ENCODE measurements at places on chromosomes 1 and 21.

DNA sequence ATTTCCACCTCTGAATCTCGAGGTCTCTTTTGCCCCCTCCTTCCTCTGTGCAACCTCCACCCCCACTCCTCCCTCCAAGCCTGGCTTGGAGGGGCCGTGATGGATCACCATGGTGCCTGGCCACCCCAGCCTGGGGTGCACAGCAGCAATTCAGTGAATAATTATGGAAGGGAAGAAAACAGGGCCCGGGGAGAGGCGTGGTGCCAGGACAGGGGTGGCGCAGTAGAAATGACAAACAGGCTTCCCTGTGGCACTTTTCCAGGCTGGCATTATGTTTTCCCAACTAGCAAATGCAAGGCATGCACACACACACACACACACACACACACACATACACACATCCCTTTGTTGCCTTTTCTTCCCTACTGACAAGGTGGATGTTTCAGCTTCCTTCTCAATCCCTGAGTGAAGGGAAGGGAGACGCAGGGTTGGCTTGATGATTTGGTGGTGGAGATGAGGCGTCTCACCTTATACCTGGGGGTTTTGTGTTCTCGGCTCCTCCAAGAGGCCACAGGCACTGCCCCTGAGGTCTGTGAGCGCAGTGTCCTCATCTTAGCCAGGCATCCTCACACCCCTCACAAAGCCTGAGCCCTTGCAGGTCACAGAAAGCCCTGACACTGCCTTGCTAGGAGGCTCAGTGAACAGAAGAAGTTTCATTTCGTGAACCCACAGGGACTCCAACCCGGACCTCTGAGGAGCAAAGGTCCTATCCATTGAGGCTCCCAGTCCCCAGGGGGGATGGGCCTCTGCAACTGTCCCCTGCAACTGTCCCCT, 215.8 kb downstream of the MATN1 start:
- no peak for DNase-seq

DNA sequence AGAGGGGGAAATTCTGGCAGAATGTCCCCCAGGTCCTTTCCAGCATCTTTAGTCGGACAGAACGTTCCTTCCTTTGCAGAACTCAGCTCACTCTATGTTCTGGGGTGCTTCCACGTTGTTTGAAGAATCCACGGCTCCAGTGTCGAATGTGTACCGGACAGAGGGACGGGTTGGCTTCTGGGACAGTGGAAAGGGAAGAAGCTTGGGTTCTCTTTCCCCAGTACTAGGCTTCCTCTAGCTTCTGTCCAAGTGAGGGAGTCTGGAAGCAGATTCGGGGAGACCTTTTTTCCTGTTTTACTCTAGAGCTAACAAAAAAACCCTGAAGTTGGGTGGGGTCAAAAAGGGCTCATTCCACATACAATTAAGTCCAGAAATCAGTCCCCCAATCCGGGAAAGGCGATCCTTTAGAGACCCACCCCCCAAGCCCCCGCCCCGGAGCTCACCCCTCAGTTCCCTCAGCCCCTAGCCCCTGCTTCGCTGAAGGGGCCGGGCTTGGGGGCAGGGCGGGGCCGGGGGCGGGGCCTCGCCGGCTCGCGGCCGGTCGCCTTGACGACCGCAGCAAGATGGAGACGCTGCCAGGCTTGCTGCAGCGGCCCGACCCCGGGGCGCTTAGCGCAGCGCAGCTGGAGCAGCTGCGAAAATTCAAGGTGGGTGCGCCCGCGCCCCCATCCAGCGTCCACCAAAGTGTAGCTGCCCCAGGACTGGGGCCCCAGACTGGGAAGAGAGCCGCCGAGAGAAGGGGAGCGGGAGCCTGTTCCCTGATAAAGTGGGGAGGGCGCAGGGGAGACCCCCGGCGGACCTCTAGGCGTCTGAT, at the start of gene RIIAD1:
Gene RIIAD1 (plus strand): TSS at position 549 of the 814 bp plus-strand sequence. CDS start 15 bp downstream, at position 564.
- DNase-seq, result peak; percentile 35

DNA sequence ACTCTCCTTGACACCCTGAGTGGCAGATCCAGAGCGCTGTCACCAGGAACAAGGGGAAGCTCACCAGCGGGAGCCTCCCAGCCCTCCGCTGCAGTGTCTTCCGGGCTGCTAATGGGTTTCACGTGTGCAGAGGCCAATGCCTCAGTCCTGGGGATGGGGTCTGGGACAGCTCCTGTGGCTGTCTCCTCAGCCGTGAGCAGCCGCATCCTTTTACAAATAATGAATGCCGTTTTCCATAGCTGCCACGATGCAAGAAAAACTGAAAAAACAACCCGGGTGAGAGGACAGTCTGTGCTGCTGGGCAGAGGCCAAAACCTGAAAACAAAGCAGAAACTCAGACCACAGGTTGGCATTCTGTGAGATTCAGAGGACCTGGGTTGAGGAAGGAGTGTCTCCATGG, 212.2 kb upstream of the RAB4A start:
- no peak for DNase-seq

GRCh38 chr1:33740040-33740744, 123.7 kb upstream of the HMGB4 start:
- no peak for DNase-seq

DNA sequence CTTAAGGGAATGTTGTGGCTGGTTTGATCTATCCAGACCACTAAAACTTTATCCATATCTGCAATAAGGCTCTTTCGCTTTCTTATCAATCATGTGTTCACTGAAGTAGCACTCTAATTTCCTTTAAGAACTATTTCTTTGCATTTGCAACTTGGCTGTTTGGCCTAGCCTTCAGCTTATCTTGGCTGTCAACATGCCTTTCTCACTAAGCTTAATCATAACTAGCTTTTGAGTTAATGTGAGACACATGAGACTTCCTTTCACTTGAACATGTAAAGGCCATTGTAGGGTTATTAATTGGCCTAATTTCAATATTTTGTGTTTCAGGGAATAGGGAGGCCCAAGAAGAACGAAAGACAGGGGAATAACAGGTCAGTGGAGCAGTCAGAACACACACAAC, 124.7 kb downstream of the TNFSF18 start:
- no peak for DNase-seq

DNA sequence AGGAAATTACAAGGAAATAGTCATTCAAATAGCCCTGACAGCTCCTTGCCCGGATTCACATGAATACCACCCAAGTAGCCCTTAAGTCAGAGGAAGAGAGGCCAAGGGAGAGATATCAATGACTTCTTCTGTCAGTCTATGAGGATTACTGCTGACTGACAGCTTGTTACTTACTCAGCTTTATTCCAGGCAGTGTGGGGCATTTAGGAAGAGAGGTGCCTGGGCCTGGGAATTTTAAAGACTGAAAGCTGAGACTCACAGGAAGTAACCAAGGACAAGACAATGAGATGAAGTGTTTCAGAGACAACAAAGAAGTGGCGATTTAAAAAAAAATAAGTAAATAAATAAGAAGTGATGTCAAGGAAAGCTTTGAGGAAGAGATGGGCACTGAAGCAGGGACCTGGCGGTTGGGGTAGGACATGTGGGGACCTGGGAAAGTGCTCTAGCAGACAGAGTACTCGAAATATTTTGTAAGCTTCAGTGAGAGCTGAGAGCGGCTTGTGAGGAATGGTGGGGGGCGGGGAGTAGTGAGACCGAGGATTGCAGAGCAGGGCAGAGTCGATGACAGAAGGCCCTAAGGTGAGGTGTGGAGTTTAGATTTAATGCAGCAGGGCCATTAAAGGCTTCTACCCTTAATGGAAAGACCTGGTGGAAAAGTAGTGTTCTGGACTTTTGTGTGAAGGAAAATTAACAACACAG, 58.9 kb downstream of the ST3GAL3 start:
- DNase-seq, result no peak

- DNase-seq, result no peak
These were observed 18.0 kb upstream of the MNDA start for GRCh38 chr1:158813164-158813563.

DNA sequence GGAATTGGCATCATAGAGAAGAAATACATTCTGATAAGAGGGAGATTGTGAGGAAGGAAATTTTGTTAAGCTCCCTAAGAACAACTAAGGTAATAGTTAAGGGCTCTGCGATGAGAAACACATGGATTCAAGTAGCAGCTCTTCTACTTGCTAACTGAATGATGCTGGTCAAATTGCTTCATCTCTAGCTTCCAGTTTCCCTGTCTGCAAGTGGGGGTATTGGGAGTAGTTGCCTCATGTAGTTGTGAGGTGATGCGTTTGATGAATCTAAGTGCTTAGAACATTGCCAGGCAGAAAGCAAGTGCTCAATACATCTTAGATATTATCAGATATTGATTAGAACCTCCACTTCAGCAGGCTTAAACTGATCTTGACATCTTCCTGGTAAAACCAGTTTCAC, 84.8 kb downstream of the CD58 start:
- no peak for DNase-seq

- DNase-seq, result no peak
These were observed 339.9 kb downstream of the NTNG1 start for GRCh38 chr1:107480548-107481415.

DNA sequence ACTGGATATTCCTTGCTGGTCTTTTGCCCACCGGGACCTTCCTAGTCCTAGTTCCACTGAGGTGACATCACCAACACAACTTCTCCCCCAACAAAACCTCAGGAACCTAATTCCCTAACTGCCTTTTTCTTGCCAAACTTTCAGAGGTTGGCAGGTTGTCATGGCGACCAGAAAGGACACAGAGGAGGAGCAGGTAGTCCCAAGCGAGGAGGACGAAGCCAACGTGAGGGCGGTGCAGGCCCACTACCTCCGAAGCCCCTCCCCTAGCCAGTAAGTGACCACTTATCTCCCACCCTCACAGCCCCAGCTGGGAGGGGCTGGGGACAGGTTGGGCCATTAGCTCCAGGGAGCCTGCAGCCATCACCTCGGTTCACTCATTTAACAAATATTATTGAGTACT, 815 bp downstream of the STYXL2 start:
- DNase-seq, result no peak

DNA sequence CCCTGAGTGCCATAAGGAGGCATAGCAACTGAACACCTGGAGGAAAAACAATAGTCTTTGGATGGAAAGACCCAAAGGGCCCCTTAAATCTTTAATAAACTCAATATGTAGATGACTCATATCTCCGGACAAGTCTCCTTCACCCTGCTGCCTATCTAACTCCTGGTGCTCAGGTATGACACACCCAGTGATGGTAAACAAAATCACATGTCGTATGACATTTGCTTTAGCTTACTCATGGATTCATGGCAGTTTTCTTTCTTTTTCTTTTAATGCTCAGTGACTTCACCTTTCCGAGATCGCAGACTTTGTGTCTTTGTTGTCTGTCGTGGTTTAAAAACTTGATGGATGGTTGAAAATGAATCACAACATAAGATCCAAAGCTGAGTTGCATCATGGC, 208.5 kb upstream of the PROX1 start:
- DNase-seq, result no peak

GRCh38 chr1:155688324-155689080, at the start of gene YY1AP1:
Gene YY1AP1, minus strand, starts transcription at chr1:155688774. Its CDS starts 8,338 bp downstream, at chr1:155680436.
- DNase-seq, result peak; percentile 92

- no peak for DNase-seq
These were observed 730 bp downstream of the OLIG1 start for GRCh38 chr21:33070744-33070997.

- no peak for DNase-seq
These were observed 259.6 kb upstream of the RRP15 start for GRCh38 chr1:218025454-218025853.

- DNase-seq, result peak; percentile 87
These were observed at the start of gene ZC3H12A for GRCh38 chr1:37474046-37474696. Gene ZC3H12A, plus strand, starts transcription at chr1:37474580. Its CDS starts 917 bp downstream, at chr1:37475497.

DNA sequence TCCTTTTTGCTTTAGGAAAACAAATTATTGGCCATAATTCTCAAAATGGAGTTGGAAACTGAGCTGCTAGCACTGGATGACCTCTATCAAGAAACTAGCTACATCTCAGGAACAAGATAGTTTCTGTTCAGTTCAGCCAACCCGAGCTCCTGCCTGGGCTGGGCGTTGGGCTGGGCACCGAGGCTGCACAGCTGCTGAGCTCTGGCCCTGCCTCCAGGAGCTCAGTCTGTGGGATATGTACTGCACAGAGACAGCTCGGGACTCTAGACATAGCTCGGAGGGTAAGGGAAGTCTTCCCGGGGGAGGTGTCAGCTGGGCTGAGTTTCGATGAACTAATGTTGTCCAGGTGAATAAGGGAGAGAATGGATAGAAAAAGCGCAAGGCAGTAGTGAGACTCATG, 24.5 kb upstream of the SLC1A7 start:
- DNase-seq, result no peak

DNA sequence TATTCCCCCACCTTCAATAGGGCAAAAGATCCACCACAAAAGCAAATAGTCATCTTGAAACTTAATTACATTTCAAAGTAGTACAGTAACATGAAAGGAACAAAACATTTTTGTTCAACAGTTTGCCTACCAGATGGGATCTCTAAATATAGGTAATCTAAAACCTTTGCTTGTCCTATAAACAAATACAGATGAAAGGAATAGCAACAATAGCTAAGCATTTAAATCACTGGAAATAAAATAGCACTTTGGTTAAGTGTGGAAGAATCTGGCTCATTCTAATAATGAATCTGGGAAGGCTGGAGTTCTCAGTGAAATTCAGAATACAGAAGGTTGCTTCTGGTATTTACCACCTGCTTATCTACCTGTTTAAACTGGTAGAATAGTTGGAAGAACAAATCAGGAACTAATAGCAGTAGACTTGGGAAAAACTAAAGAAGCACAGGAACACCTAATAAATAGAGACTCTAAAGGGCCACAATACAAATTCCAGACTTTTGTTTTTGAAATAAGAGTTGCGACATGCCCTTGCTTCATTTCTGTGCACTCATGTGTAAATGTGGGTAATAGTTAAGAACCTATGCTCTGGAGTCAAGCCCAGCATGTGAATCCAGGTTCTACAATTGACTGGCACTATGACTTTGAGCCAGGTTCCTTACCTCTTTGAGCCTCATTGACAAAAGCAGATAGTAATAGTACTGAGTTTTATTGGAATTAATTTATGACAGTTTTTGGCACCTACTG, 2.3 kb upstream of the LYPLAL1 start:
- no peak for DNase-seq

DNA sequence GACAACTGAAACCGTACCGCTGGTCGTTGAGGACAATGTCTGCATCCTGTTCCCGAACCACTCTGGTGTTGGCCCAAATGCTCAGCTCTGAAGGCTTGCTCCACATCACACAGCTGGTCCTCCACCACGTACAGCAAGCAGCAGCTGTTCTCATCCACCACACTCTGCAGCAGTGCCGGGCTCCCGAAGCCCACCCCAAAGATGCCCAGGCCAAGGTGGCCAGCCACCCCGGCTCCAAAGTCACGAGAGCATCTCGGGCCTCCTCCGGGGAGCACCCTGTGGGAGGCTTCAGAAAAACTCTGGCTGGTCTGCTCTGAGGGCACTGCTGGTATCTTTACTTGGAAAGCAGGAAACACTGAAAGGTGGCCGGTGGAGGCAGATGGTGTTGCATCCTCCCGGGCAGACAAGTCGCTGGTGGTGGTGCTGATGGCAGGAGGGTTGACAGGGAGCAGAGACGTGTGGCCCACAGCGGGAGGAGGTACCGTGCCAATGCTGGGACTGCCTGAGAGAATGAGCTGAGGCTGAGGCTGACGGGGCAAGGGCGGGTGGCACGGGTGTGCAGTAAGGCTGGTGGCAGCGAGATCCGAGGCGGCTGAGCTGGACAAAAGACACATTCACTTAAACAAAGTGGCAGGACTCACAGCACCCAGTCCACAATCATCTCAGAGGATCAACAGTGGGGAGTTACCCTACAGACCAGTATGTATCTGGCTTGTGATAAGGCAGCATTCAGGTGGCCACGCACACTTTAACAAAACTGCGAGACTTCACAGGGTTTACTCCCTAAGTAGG, 6.5 kb upstream of the CCDC27 start:
- DNase-seq, result no peak

GRCh38 chr1:95604771-95605170, 370.8 kb downstream of the RWDD3 start:
- no peak for DNase-seq
